NCI-H2081 treated with DMSO at 0.1 percent for 48 hours (cell line): ENCODE measurements at places on chromosomes 3 and 15.

- peak; percentile 65 for DNase-seq
Measured at GRCh38 chr3:71713041-71713440, 12.2 kb downstream of the EIF4E3 start.

- no peak for DNase-seq
Measured at GRCh38 chr15:101620671-101621070, 31.5 kb downstream of the TM2D3 start.

DNA sequence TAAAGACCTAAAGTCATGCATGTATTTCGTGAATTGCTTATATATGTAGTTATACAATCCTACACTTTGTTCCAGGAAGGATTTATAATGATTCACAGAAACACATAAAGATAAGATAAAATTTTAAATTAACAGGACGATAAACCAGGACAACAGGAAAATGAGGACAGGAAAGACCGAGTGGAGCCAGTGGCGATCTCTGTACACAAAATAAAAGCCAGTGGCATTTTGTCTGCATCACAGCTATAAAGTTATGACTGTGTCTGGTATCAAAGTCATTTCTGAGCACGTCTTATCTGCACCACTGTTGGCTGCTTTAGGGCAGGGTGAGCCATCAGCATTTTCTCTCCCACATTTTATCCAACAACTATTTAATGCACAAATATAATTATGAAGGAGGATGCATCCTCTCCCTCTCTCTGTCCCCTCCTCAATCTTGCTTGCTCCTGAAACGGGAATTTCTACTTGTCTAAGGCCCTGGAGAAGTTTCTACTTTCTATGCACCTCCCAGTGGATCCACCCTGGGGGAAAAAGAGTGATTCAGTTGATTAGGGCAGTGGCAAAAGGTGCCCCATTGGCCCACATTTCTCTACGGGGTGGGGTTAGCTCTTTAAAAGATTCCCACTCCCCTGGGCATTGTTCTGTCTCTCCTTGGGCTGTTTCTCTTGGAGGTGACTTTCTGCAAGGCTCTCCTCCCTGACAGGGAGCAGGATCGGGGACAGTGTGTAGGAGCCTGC lies 159.4 kb upstream of the UBE2E1 start:
- DNase-seq = no peak

GRCh38 chr15:61028427-61028826 lies 200.7 kb downstream of the RORA start:
- no peak for DNase-seq

DNA sequence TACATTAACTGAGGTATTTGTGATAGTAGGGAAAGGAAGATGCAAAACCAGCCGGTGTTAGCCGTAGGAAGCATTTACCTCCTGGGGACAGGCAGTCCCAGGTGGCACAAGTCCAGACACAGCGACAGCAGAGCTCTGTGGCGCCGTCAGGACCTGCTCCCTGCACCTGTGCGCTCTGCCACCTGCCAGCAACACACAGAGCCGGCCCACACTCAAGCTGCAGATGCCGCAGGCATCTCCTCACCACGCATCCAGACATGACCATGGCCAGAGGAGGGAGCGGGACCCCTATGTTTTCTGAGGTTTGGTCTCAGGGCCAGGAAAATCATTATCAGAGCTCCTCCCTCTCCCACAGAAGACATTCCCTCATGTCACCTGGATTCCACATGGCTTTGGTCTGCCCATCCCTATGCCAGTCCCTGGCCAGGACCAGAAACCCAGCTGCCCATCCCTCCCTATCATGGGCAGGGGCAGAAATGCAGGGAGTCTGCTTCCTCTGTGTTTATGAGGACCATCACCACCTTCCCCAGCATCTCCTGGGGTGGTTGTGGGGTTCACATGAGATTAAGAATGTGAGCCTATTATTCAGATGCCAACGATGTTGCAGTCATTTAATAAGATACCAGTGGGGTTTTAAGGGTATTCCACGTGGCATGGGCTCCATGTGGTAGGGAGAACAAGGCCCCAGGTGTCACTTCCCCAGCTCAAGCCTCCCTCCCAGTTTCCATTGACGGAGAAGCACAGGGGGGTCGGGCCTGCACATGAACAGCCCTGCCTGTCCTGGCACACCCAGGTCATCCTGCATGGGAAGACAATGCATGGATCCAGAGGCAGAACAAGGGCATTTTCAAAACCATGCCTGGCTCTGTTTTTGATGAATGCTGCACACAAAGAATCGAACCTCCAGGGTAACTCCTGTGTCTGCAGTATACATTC lies 251.1 kb downstream of the OCA2 start:
- DNase-seq = peak; percentile 23

DNA sequence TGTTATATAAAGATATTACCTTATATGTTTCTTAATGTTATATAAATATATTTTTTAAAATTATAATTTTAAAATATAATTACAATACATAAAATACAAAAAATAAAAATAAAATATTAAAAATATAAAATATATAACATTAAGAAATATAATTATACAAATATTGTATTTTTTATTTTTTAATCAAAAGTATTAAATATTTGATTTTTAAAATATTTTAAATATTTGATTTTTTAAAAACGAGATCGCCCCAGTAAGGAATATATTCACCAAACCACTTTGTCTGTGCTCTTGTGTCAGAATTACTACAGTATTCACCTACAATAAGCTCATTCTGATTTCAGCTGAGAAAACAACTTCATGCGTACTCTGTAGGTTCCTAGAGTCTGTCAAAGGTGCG lies 89.1 kb downstream of the ETFA start:
- no peak for DNase-seq

- no peak for DNase-seq
Measured at GRCh38 chr3:185629554-185630181, 43.6 kb downstream of the SENP2 start.

- DNase-seq = no peak
Measured at GRCh38 chr3:52670621-52671521, 14.8 kb downstream of the PBRM1 start.

DNA sequence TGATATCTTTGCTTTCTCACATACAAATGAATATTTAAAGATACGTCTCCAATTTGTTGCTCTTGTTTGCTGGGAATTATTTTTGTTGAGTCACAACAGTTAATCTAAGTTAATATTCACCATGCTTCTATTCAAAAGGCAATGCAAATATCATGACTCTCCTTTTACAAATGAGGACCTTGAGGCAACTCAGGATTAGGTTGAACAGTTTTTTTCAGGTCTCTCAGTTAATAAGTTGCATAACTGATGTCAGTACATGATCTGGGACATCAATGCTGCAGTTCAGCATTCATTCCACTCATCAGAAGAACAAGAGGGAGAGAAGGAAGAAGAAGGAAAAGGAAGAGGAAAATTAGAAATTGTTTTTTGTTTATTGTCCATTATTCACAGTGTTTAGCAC lies 781 bp upstream of the NAALADL2 start:
- no peak for DNase-seq

DNA sequence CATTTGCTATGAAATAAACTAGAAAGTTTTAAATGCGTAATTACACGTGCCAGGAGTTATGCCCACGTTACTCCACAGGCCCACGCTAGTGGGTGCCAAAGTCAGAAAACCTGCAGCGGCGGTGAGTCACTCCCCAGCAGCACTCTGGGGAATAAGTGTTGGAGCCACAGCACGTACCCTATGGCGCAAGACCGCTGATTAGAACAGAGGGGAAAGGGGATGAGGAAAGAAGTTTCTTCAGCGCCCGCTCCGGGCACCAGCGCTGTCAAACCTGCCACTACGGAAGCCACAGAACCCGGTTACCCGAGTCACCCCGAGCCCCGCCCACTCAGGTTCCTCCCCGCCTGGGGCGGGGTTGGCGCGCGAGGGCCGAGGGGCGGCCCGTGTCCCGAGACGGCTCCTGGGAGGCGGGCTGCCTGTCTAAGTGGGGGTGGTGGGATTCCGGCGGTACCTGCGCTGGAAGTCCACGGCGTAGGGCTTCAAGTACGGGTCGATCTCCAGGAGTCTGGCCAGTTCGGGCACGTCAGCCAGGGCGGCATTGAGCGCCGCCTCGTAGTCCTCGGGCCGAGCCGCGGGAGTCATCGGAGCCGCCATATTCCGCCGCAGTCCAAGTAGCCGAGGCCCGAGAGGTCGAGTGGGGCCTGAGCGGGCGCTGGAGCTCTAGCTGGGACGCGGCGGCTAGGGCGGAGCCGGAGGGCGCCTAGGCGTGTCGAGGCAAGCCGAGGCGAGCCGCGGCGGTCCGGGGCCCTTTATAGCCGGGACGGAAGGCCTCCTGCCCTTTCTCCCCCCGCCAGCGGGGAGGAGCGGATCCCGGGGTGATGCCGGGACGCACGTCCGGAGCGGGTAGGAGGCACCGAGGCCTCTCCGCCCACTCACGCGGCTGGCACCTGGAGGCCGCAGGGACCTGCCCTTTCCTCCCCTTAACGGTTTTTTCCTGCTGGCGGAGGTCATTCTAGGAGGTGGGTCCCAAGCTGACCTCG lies at the start of gene GBE1:
Gene GBE1 (minus strand): TSS at position 722 of the 980 bp plus-strand sequence. CDS start 128 bp downstream, at position 594.
- no peak for DNase-seq

DNA sequence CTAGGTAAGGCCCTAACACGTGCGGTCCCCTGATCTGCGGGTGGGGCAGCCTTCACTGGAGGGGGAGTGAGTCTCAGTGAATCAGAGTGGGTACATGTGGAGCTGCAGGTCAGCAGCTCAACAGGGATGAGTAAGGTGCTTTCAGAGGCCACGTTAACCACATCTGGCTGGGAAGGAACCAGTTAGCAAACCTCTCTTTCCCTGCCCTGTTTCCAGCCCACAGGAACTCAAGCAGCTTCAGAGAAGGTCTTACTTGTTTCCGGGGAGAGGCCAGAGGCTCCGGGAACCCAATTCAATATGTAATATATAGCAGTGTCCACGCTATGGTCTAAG lies 175.3 kb downstream of the XXYLT1 start:
- no peak for DNase-seq

DNA sequence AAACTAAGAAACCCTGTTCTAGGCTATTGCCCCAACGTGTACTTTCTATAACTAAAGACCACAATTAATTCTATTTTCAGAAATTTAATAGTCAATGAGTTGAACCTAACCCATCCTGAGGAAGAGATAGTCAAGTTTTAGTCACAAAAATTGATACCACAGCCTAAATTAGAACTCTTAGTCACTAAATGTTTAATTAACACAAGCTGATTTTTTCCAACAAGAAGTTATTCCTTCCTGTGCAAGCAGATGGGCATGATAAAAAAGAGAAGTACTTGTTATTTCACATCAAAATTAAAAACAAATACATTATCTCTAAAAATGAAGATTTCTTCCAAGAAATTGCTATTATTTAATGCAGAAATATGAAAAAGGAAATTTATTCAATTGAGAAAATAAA lies 38.4 kb upstream of the TERB2 start:
- no peak for DNase-seq

GRCh38 chr3:152196782-152197181 lies 71.9 kb upstream of the MBNL1 start:
- DNase-seq = no peak

DNA sequence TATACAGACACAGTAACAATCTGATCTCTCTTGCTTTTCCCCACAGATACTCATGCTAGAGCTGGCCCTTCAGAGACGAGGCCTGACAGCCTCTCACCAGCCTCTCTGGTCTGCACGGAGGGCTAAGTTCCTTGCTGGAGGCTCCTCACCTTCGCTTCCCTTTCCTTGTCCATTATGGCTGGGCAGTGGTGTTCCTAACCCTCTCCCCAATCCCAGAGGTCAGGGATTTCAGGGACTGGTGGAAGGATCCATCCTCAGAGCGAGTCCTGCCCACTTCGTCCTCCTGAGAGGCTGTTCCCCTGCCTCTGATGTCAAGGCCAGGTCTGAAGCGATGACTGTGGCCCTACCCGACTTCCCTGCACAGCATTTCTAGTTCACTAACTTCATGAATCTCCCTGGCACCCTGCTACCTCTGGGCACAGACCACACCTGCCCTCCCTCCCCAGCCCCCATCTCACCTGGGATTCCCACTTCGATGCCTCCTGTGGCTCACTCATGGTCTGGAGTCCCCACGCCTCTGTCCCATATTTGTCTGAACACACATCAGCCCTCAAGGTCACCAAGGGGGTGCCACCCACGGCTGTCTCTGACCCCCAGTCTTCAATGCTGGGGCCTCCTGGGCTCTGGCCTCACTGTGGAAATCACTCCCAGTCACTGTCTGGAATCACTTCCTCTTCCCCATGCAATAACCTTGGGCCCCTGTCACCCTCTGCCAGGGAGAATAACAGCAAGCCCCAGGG lies 124.9 kb upstream of the PRR20G start:
- DNase-seq = no peak

- DNase-seq = no peak
Measured at GRCh38 chr3:157073810-157074209, 86.1 kb downstream of the CCNL1 start.

- peak; percentile 99 for DNase-seq
Measured at GRCh38 chr3:183099026-183099837, at the start of gene MCCC1. TSS of gene MCCC1 (minus strand) at chr3:183099496. CDS start at chr3:183099440, 56 bp downstream.

DNA sequence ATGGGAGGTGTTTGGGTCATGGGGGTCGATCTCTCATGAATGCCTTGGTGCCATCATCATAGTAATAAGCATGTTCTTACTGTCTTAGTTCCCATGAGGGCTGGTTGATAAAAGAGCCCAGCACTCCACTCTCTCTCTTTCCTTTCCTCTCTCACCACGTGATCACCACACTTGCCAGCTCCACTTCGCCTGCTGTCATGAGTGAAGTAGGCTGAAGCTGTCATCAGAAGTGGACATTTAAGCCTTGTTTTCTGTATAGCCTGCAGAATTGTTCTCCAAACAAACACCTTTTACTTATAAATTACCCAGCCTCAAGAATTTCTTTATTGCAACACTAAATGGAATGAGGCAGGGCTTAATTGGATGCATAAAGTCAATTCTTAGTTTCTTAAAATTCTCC lies 6.1 kb downstream of the OR5H1 start:
- DNase-seq = no peak

GRCh38 chr15:87767516-87767915 lies 489.0 kb downstream of the NTRK3 start:
- DNase-seq = no peak

DNA sequence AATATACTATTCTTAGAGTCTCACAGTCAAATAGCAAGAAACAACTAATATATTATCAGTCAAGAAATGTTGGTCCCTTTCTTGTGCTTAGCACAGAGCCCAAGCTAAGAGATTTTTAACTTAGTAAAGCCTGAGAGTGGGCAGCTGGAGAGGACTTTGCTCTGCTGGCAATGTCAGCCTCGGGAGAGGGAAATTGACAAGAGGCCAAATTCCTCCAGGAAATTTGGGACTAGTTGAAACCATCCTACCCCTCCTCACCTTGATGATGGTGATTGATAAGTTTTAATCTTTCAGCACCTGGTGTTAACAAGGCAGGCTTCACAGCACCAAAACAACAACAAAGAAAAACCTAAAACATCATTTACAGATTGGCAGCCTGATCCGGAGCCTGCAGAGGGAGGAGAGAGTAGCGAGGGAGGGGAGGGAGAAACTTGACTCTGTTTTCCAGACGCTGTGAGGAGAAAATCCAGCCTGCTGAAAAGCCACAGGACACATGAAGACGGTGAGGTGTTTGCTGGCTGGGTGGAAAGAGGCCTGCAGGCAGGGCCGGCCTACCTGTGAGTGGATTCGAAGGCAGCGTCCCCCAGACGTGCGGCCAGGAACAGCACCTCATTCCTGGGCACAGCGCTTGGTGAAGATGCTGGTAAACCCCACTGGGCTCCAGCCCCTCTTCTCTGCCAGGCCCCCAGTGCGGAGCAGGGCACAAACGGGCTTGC lies 150.9 kb downstream of the LRRC28 start:
- DNase-seq = no peak
